ENCODE measurements at places on chromosomes 1 and 21.
A peak's percentile ranks its signal among the peaks of the same experiment; 100 is the strongest.

DNA sequence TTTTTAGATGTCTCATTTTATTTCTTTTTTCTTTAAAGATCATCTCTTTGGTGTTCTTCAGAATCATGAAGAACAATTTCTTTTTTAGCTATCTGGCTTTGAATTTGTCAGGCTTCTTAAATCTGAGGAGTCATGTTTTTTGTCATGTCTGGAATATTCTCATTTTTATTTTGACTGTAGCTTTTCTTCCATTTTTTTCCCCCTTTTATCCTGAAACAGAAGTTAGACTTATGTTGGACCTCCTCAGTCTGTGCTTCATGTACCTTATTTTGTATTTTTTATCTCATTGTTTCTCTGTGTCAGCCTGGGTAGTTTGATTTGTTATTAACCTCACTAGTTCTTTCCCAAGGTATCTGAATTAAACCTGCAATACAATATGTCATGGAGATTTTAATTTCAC is 319.2 kb upstream of the ADGRL4 start:
- DNase-seq, result no peak

DNA sequence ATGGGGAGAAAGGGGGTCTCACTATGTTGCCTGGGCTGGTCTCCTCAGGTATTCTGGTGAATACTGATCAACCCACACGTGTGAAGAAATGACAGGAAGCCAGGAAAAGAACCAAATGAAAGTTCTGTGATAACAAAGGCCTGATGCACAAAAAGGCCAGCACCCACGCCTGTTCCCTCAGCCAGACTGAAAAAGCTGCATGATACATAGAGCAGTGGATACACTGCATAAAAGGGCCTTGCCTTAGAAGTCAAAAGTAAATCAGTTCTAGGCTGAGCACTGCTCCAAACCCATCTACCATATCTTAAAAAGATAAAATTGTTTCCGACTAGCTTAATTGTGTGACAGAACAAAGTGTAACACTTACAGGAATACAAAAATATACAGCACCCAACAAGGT is 36.9 kb upstream of the PSMG1 start:
- DNase-seq, result no peak

GRCh38 chr1:90045853-90046563 is 51.1 kb downstream of the ZNF326 start:
- no peak for DNase-seq

DNA sequence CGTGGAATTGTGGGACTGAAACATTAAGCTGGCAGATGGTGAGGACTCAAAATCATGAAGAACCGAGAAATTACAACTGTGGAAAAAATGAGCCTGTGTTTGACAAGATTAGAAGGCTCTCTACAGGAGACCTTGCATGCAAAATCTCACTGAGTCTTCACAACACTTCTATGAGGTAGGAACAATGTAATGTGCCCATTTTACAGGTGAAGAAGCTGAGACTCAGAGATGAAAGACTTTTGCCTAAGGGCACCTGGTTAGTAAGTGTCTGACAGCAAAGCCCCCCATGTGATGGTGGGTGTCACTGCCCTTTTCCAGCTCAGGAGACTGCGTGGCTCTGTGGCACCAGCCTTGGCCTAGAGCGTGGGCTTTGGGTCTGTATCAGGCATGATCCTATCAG is 21.0 kb downstream of the OPRD1 start:
- DNase-seq, result no peak

DNA sequence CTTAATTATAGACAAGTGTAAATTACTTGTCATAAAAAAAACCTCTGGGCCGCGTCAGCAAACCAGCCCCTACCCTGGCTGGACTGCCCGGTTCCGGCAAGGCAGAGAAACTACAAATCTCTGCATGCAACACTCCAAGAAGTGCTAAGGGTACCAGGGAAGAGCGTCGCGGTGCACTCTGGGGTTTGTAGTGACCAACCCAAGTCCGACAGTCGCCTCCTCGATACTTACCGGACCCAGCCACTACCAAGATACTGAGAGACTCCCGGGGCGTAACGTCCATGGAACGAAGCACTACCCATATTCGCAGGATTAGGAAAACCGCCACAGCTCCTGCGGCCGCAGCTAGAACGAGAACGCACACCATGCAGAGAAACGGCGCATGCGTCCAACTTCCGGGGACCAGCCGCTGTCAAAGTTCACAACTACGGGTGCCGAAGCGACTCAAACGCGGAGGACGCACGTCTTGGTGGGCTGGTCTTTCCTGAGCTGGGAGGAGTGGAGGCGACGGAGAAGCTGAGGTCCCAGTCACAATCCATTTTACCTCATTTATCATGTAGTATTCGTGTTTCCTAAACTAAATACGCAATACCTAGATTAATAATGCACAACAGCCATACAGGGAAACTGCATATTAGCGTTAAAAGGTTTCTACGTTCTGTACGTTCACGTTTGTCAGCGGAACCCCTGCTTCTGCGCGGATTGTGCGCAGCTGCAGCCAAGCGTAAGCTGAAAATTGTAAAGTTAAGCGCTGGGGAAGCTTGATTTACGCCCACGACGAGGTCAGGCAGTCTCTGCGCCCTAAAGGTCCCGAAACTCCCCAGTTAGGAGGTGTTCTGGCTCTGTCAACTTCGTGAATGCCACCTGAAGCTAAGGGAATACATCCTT is at the start of gene ALG14:
Gene ALG14, minus strand, starts transcription at position 420 of the 888 bp plus-strand sequence. Its CDS starts 53 bp downstream, at position 367.
- peak; percentile 89 for DNase-seq

- DNase-seq, result no peak
Observed at GRCh38 chr1:25338986-25339385, 852 bp downstream of the TMEM50A start.

- no peak for DNase-seq
Observed at GRCh38 chr1:87236585-87236984, 92.1 kb upstream of the LMO4 start.

DNA sequence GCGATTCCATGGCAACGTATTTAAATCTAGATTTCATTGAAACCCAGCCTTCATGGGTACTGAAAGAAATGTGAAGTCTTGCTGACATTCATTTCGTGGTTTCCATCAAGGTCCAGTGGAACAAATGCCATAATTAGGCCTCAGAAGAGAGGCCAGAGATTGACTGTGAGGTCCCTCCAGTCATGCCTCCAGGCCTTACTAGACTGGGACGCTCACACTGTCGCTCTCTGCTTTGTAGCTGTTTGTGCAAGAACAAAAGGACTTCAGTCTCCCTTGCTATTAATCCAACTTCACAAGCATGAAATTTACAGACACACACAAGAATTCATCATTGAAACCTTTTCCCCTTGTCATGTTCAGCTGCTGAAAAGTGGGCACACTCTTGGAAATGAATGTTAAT is 180.4 kb upstream of the FOXD3 start:
- no peak for DNase-seq

DNA sequence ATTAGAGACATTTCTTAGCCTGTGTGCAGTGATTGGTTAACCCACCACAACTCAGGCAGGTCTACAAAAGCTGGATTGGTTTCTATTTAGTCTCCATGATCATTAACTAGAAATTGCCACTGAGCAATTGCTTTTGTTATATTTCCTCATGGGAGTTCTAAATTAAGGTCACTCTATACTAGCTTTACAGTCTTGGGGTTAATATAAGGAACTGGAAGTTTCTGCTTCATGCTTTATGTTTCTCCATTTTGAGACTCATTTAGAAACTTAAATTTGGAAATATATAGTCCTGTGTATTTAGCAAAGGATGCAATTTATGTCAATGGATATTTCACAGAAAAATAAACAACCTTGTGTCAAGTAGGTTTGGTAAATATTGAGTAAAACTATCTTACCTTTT is 137.5 kb downstream of the HLX start:
- DNase-seq, result no peak

DNA sequence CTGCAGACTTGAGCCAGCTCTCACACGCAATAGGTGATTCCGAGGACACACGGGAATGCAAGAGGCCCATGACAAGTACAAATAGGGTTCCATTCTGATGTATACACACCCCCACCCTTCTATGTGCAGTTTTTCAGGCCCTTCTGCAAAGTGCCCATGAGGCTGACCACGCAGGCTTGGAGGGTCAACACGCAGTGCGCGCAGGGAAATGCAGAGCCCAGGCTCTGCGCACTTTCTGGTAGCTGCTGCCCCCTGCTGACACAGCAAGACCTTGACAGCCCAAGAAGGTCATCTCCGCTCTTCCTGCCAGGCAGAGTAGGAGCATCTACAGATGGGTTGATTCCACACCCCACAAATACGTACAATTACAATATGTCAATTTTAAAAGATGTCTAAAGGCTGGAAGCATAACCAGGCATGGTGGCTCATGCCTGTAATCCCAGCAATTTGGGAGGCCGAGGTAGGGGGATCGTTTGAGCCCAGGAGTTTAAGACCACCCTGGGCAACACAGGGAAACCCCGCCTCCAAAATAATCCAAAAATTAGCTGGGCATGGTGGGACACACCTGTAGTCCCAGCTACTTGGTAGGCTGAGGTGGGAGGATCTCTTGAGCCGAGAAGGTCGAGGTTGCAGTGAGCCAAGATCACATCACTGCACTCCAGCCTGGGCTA is 18.5 kb downstream of the SH3BP5L start:
- DNase-seq, result no peak

GRCh38 chr21:30072496-30072895 is 94.1 kb downstream of the CLDN17 start:
- no peak for DNase-seq

DNA sequence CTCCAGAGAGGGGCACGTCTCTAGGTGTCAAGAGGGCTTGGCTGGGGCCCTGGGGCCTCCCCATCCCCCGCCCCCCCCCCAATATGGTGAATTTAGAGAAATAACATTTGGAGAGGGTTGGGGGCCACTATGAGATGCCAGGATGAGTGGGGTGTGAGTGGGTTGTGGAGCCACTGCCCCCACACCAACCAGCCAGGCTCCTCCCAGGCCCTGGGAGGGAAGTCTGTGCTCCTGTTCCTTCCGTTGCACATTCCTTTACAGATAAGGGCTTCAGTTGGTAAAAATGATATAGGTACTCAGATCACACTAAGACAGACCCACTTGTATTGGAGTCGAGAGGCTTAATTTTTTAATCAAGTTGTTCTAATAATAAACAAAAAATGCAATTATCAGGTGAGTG is 585 bp upstream of the PLEKHA6 start:
- DNase-seq, result no peak

DNA sequence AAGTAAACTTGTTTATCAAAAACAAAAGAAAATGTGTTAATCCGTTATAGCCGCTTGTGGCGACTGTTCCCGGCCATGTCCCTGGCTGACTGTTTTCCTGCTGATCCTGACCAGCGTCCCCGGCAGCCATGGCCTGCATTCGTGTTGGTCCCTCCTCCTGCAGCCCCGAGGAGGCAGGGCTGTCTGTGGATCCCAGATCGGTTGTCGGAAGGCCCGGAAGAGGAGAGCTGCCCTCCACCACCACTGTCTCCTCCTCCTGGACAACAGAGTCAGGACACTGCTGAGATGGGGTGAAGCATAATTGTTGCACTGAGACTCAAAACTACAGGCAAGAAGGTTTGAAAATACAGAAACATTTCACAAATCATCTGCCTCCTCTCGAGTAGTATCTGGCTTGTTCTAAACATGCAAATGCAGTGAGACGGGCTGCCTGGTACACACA is 3.6 kb upstream of the MXRA8 start:
- DNase-seq, result no peak

- no peak for DNase-seq
Observed at GRCh38 chr1:80657707-80658106, 1143.0 kb upstream of the ADGRL2 start.

- no peak for DNase-seq
Observed at GRCh38 chr1:232944347-232944746, 6.1 kb upstream of the NTPCR start.

DNA sequence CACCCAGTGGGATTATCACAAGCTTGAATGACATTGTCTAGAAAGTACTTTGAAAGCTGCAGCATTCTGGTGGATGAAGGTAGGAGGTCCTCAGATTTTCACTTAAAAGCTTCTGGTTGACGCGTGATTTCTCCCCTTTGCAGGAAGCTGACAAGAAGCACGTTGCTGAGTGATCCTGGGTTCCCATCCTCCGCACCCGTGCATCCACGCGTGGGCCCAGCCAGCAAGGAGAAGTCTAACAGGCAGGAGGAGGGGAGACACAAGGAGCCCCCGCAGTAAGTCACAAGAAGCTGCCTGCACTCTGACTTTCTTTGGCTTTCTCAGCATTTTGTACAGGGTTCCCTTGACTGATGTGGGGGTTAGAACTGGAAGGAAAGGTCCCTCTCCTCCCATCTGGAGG is 7.8 kb upstream of the B3GALT5 start:
- no peak for DNase-seq

DNA sequence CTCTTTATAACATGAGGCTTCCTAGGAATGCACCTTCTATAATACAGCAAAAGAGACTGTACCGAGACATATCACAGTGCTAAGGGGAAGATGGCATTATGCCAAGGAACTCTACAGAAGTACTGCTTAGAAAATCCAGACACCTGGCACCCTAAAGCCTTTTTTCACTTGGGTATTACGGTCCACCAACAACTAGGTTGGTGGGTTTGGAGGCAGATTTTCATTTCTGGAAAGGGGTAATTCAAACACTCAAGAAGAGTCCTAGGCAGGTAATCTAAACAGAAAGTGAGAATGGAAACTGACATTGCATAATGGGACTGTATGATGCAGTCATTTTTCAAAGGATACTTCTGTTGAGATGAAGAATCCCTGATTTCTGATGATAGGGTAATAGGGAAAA is 19.6 kb downstream of the SCMH1 start:
- no peak for DNase-seq

- DNase-seq, result no peak
Observed at GRCh38 chr1:76137746-76138145, 63.2 kb downstream of the ST6GALNAC3 start.

GRCh38 chr21:14977814-14978213 is 87.0 kb downstream of the NRIP1 start:
- no peak for DNase-seq

- DNase-seq, result no peak
Observed at GRCh38 chr21:39525601-39526000, 73.8 kb downstream of the SH3BGR start.

DNA sequence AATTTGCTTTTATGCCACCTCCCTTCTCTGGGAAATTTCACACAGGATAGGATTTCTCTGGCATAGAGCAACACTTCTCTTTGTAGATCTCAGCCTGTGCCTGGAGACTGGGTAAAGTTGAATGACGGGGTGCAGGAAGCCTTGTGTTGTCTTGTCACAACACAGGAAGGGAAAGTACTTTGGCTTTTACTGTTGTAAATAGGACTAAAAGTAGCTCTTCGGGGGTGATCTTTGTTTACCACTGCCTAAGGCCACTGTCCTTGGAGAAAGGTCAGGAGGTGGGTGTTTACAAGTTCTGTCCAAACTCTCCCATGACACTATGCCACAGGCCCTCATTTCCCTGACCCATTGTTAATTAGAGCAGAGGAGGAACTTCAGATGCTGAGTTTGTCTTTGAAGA is 139.7 kb downstream of the FGGY start:
- no peak for DNase-seq

GRCh38 chr21:38626306-38626705 is 128.0 kb upstream of the ERG start:
- no peak for DNase-seq

GRCh38 chr21:40923407-40923806 is 76.4 kb upstream of the DSCAM start:
- DNase-seq, result no peak

DNA sequence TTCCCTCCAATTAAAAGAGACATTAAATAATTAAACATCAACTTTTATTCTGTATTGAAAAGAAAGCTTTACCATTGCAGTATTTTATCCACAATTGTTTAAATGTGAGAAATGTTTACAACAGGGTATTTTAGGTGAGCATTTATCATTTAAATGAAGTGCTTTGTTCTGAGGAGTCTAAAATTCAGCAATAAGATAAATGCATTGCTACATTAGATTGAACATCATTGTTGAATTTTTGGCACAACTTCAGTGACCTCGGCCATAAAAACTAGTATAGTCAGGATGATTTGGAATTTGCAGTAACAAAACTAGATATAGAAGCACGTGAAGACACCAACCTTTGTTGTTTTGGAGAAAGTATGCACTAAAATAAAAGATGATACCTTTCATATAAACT is 692.9 kb downstream of the USP25 start:
- DNase-seq, result no peak

All from RCC 7860 (cell line).